ENCODE measurements at places on chromosomes 4 and X.

DNA sequence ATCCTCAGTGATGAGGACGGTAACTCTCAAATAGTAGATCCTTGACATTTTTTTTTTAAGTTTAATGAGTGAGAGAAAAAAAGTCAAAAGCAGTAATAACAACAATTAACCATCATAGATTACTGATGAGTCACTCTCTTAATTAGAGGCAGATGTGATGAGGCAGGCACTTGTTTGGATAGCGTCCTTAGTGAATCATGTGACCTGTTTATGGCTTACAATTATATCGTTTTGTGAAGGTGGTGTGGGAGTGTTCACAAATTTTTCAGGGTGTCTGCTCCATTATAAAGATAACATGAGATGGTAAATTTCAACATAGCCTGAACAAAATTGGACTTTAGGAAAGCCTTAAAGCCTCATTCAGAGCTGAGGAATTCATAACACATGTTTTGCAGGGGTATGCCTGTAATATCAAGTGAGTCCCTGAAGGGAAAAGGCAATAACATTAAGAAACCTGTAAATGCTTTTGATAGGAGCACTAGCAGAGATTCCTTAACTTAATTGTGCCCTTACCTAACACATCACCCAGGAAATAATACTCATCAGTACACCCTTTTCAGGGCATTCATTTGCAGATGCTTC, 51.9 kb upstream of the XIAP start:
- no peak for DNase-seq

- no peak for DNase-seq
Measured at GRCh38 chr4:97912156-97912555, 231.1 kb downstream of the STPG2 start.

GRCh38 chr4:80226094-80226493, 28.8 kb downstream of the PRDM8 start:
- DNase-seq, result no peak

- no peak for DNase-seq
Measured at GRCh38 chrX:136045008-136045407, 59.8 kb downstream of the SLC9A6 start.

- no peak for DNase-seq
Measured at GRCh38 chr4:20983763-20984575, 283.7 kb downstream of the PACRGL start.

DNA sequence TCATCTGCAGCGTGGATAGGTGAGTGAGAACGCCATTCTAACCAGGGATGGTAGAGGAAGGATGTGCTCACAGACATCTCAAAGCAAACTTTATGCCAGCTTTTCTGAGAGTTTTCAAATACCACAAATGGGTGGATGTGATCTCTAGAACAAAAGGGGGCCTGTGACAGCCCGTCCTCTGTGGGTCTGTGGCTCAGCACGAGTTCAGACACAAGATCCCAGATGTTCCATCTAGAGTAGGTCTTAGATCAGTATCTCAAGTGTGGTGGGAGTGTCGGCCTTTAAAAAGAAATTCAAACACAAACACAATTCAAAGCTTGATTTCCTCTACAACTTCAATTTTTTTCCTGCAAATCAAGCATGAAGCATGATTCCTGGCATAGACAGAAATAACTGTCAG, 22.8 kb downstream of the QDPR start:
- no peak for DNase-seq
